ENCODE measurements at places on chromosomes 7 and 10. TPM values are rescaled to one million over a fixed set of nuclear protein-coding genes. Genes with fewer than 3 reads are reported as not detected.

The MOGAT3 gene
- not detected for total RNA-seq

The TMEM229A gene
- total RNA-seq = not detected

The CRPPA gene
- total RNA-seq = 0.75 TPM

The CFAP43 gene
- 0.25 TPM for total RNA-seq

The ABCB1 gene
- total RNA-seq = 0.02 TPM

The TRPV5 gene
- total RNA-seq = not detected

The PLPP4 gene
- total RNA-seq = 0.15 TPM

The KCNMA1 gene
- 43.5 TPM for total RNA-seq

The NSUN5 gene
- 60.0 TPM for total RNA-seq

The VAX1 gene
- 1.3 TPM for total RNA-seq

The PRRT4 gene
- 0.26 TPM for total RNA-seq

The ENTPD1 gene
- not detected for total RNA-seq

The WNT8B gene
- not detected for total RNA-seq

The ADAM22 gene
- total RNA-seq = 0.33 TPM

The CALN1 gene
- total RNA-seq = not detected

The STK31 gene
- 0.71 TPM for total RNA-seq

The OR2F2 gene
- not detected for total RNA-seq

The GIMAP4 gene
- total RNA-seq = not detected

The ASIC3 gene
- 6.0 TPM for total RNA-seq

The FGFBP3 gene
- total RNA-seq = 2.5 TPM

The CLEC5A gene
- total RNA-seq = not detected

The CLDN4 gene
- 4.8 TPM for total RNA-seq

The LIPM gene
- not detected for total RNA-seq

The SKIDA1 gene
- total RNA-seq = 0.74 TPM

The RPP38 gene
- 36.3 TPM for total RNA-seq

The ADIRF gene
- total RNA-seq = not detected

The SAP25 gene
- total RNA-seq = not detected

The PNPLA8 gene
- 13.1 TPM for total RNA-seq

The LRIT1 gene
- not detected for total RNA-seq

The MSS51 gene
- total RNA-seq = 0.48 TPM

The NHLRC2 gene
- 8.7 TPM for total RNA-seq

The SHH gene
- total RNA-seq = 0.43 TPM

The PODXL gene
- total RNA-seq = 28.7 TPM

The DNAJC30 gene
- total RNA-seq = 7.5 TPM

The PROSER2 gene
- 44.3 TPM for total RNA-seq

The FEZF1 gene
- total RNA-seq = not detected

The OR9A2 gene
- not detected for total RNA-seq

The CCT6A gene
- total RNA-seq = 278 TPM

The GNAT3 gene
- not detected for total RNA-seq

The SSC4D gene
- total RNA-seq = 1.4 TPM

The FGL2 gene
- total RNA-seq = not detected

The OTUD1 gene
- total RNA-seq = 3.4 TPM

The AEBP1 gene
- 0.06 TPM for total RNA-seq

The MSMB gene
- 0.42 TPM for total RNA-seq

The ATOH7 gene
- 0.10 TPM for total RNA-seq

The IKZF1 gene
- not detected for total RNA-seq

The COL28A1 gene
- total RNA-seq = 0.97 TPM

The EBLN1 gene
- not detected for total RNA-seq

The THSD7A gene
- 2.4 TPM for total RNA-seq

The EMX2 gene
- total RNA-seq = not detected

Data from A549 treated with Hydrocortisone at 1 μM for 4 hours (cell line).